SK-MEL-5 (cell line): ENCODE measurements at places on chromosomes 4 and X. TPM values are rescaled to one million over a fixed set of nuclear protein-coding genes. Genes with fewer than 3 reads are reported as not detected.

The SULT1E1 gene
- total RNA-seq: not detected in 2 replicates

The CD40LG gene
- total RNA-seq: not detected in 2 replicates

The CCKAR gene
- total RNA-seq: not detected in 2 replicates

The CHRNA9 gene
- not detected in 2 replicates for total RNA-seq

The NONO gene
- 496 and 503 TPM in 2 replicates for total RNA-seq

The ZAR1 gene
- total RNA-seq: not detected in 2 replicates

The XKRX gene
- not detected in 2 replicates for total RNA-seq

The FOXR2 gene
- total RNA-seq: not detected in 2 replicates

The MTMR8 gene
- total RNA-seq: 1.6 and 3.4 TPM in 2 replicates

The ZNF827 gene
- total RNA-seq: 5.8 and 5.9 TPM in 2 replicates

The MAGEB2 gene
- total RNA-seq: 30.2 and 32.1 TPM in 2 replicates

The F8A2 gene
- not detected in 2 replicates for total RNA-seq

The RAB33B gene
- total RNA-seq: 4.2 and 4.8 TPM in 2 replicates

The XAGE2 gene
- not detected in 2 replicates for total RNA-seq

The MXRA5 gene
- 0.03 TPM in 1 of 2 replicates, not detected in the other for total RNA-seq

The MBTPS2 gene
- total RNA-seq: 19.6 and 20.0 TPM in 2 replicates

The PDGFRA gene
- total RNA-seq: 0.96 and 1.3 TPM in 2 replicates

The CFI gene
- total RNA-seq: 0.26 and 0.69 TPM in 2 replicates

The OPRPN gene
- not detected in 2 replicates for total RNA-seq

The TCEAL7 gene
- not detected in 2 replicates for total RNA-seq

The NUDT10 gene
- total RNA-seq: 1.9 and 2.0 TPM in 2 replicates

The NSG1 gene
- 81.7 and 85.9 TPM in 2 replicates for total RNA-seq

The NDUFA1 gene
- total RNA-seq: 153 and 162 TPM in 2 replicates

The ADGRG4 gene
- not detected in 2 replicates for total RNA-seq

The SLC2A9 gene
- total RNA-seq: 0.24 TPM in 1 of 2 replicates, not detected in the other

The DGAT2L6 gene
- 0.13 TPM in 1 of 2 replicates, not detected in the other for total RNA-seq

The TEX13C gene
- total RNA-seq: 0.11 and 0.21 TPM in 2 replicates

The APELA gene
- not detected in 2 replicates for total RNA-seq

The NLRP2B gene
- total RNA-seq: not detected in 2 replicates

The CT45A2 gene
- not detected in 2 replicates for total RNA-seq

The MAGED4 gene
- 3.5 and 22.5 TPM in 2 replicates for total RNA-seq

The SOWAHB gene
- total RNA-seq: not detected in 2 replicates
